Heart left ventricle (tissue), 16 donors: ENCODE measurements at places on chromosomes 3 and 15. TPM values are rescaled to one million over a fixed set of nuclear protein-coding genes. Genes with fewer than 3 reads are reported as not detected.

DNA sequence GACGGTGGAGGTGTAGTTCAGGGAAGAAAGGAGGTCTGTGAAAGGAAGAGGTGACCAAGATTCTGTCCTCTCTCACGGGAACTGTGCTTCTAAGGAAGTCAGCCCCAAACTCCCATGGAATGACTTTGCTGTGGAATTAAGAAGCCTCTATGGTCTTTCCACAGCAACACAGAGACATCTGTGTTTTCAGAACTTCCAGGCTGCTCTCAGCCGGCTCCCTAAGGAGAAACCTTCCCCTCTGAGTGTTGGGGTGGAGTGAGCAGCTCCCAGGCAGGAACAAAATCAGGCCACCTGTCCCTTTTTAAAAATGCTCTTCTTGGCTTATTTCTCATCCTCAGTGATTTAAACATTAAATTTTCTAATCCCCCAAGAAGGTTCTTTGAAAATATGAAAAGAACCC is 53.3 kb upstream of the SNRK start:
- H3K4me1 ChIP-seq = peaks cover 24% of the 10 kb centered on the region
- H3K36me3 ChIP-seq = no peaks in the 10 kb centered on the region
- no peaks in the 10 kb centered on the region for H3K27me3 ChIP-seq
- DNase-seq = no peak

TIPIN gene
- 6.2 TPM for total RNA-seq

DNA sequence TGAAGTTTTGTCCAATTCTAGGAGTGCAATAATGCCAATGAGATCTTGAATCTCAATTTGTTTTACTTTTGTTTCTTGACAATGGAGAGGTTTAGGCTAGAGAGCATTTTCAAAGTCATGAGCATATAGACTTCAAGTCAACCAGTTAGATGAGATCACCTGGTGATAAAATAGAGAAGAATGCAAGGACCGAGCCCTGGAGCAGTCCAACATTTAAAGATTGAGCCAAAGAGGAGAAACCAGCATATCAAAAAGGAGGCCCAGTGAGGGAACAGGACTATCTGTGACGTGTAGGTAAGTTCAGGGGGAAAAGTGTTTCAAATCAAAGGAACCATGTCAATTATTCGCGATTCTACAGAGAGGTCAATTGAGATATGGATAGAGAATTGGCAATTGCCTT is 1.7 kb upstream of the PIAS1 start:
- H3K27ac ChIP-seq = no peak overlapping the region
- H3K4me1 ChIP-seq = peaks cover 4% of the 10 kb centered on the region
- no peak overlapping the region for H3K4me3 ChIP-seq
- no peaks in the 10 kb centered on the region for H3K27me3 ChIP-seq
- no peaks in the 10 kb centered on the region for H3K36me3 ChIP-seq

DNA sequence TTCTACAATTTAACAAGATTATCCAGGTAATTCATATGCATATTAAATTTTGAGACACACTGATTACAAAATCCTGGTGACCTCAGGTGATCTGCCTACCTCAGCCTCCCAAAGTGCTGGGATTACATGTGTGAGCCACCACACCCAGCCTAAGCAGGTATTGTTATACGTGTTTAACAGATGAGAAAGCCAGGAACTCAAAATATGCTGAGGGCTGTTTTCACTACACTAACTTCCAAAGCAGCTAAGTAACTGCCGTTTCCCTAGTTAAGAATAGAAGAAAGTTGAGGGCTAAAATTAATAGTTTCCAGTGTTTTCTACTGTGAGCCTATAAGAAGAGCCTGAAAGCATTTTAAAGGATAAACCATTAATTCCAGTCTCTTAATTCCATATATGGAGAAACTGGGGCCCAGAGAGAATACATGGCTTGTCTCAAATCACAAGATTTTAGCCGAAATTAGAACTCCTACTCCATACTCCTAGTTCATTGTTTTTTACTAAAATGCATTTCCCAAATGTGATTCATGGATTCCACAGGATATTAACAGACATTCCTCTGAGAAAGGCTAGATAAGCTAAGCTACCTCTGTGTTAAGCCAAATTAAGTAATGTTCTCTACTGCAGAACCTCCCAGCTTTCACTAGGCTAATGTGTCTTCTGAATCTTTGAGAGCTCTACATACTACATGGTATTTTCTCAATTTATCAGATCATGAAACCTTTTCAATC is 17.0 kb upstream of the AVEN start:
- DNase-seq = no peak
- no peaks in the 10 kb centered on the region for H3K4me1 ChIP-seq
- H3K27ac ChIP-seq = no peak overlapping the region
- H3K36me3 ChIP-seq = no peaks in the 10 kb centered on the region
- no peaks in the 10 kb centered on the region for H3K27me3 ChIP-seq

GRCh38 chr15:77219841-77220240 is 148.9 kb upstream of the TSPAN3 start:
- no peak overlapping the region for H3K27ac ChIP-seq
- DNase-seq = no peak
- peaks cover 19% of the 10 kb centered on the region for H3K4me1 ChIP-seq
- H3K36me3 ChIP-seq = no peaks in the 10 kb centered on the region
- no peaks in the 10 kb centered on the region for H3K27me3 ChIP-seq
- H3K4me3 ChIP-seq = no peak overlapping the region

DNA sequence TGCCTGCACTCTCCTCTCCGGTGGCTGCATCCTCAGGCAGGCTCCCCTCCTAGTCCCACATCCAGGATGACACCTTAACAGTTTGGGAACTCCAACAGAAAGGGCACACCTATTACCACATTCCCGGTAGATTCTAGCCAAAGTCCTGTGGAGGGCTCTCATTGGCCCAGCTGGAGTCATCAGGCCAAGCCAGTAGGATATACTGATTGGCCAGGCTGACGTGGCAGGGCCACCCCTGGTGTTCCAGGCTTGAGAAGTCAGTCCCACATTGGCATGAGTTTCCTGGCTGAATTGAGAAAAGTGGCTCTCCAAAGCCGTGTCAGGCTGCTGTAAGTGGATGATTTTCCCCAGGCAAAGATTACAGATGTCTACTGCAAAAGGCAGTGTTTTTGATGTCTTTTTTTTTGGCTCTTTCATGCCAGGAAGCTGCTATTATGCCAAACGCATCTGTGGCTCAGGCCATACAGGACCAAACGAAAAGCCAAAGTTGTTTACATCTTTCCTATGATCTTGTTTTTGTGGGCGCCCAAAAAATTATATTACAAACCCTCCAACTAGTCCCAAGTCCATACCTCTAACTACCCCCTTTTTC is 6.6 kb upstream of the BLM start:
- no peak for DNase-seq
- no peak overlapping the region for H3K4me3 ChIP-seq
- no peaks in the 10 kb centered on the region for H3K4me1 ChIP-seq
- no peak overlapping the region for H3K27ac ChIP-seq
- H3K27me3 ChIP-seq = no peaks in the 10 kb centered on the region

GRCh38 chr3:48960841-48961413 is 29.1 kb upstream of the P4HTM start:
- H3K4me3 ChIP-seq = no peak overlapping the region
- no peaks in the 10 kb centered on the region for H3K36me3 ChIP-seq

GRCh38 chr15:85099195-85099803 is 117.6 kb downstream of the PDE8A start:
- H3K4me1 ChIP-seq = no peaks in the 10 kb centered on the region
- H3K4me3 ChIP-seq = no peak overlapping the region
- H3K27ac ChIP-seq = no peak overlapping the region
- DNase-seq = no peak

ROBO2 gene
- 0.04 TPM for total RNA-seq

SLC25A36 gene
- 64.1 TPM for total RNA-seq

CD86 gene
- total RNA-seq = 0.97 TPM

DNA sequence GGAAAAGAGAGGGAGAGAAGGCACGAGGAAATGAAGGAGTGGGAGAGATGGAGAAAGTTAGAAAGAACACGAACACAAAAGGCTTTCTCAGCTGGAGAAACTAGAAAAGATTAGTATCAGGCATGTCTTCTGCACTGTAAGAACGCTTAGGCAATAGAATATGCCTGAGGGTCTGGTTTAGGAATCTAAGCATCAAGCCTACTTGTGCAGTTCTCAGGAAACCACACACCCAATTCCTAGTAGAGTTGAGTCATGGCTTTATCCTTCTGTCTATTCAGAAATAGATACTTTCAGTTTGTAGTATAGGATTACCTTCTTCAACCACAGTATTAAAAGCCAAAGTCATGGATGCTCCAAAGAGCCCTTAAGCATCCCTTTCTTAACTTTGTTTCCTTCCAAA is 969.4 kb downstream of the NTRK3 start:
- DNase-seq = no peak
- no peaks in the 10 kb centered on the region for H3K36me3 ChIP-seq
- H3K4me1 ChIP-seq = no peaks in the 10 kb centered on the region
- no peak overlapping the region for H3K27ac ChIP-seq
- H3K27me3 ChIP-seq = no peaks in the 10 kb centered on the region

DNA sequence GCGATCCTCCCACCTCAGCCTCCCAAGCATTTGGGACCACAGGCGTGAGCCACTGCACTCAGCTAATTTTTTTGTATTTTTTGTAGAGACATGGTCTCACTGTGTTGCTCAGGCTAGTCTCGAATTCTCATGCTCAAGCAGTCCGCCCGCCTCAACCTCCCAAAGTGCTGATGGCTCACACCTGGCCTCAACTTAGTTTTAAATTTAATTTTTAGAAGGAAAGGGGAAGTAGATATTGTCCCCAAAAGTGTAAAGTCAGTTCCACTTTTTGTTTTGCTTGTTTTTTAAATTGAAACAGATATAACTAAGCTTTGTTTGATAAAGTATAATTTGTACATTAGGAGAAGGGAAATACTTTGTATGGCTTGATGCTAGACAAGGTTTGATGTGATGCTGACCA is 31.3 kb upstream of the NFKBIZ start:
- DNase-seq = no peak
- no peak overlapping the region for H3K4me3 ChIP-seq
- no peak overlapping the region for H3K27ac ChIP-seq
- H3K27me3 ChIP-seq = no peaks in the 10 kb centered on the region
- H3K4me1 ChIP-seq = peaks cover 17% of the 10 kb centered on the region

- no peaks in the 10 kb centered on the region for H3K36me3 ChIP-seq
- no peaks in the 10 kb centered on the region for H3K27me3 ChIP-seq
- H3K4me3 ChIP-seq = no peak overlapping the region
- no peaks in the 10 kb centered on the region for H3K4me1 ChIP-seq
- no peak for DNase-seq
- no peak overlapping the region for H3K27ac ChIP-seq
Observed at GRCh38 chr3:193883551-193883950, 252.4 kb upstream of the HES1 start.

DNA sequence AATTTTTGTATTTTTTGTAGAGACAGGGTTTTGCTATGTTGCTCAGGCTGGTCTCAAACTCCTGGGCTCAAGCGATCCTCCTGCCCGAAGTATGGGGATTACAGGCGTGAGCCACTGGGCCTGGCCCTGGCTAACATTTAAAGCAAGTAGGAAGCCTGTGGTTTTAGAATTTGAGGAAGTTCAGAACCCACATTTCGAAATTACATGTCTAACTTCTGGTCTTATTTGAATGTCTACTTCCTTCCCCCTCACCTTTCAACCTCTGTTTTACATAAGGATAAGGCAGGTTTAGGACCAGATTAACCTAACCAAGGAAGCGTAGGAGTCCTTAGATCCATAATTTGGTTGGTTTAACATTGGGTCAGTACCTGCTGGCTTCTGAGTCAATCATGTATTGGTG is 120.5 kb upstream of the PROK2 start:
- H3K27me3 ChIP-seq = no peaks in the 10 kb centered on the region
- no peak for DNase-seq
- H3K4me3 ChIP-seq = no peak overlapping the region
- no peaks in the 10 kb centered on the region for H3K36me3 ChIP-seq
- no peak overlapping the region for H3K27ac ChIP-seq
- no peaks in the 10 kb centered on the region for H3K4me1 ChIP-seq

DNAH1 gene
- 2.5 TPM for total RNA-seq

GRCh38 chr15:47717036-47717612 is at the start of gene SEMA6D:
Gene SEMA6D (plus strand): TSS chr15:47717505. CDS start chr15:47759799, 42,294 bp downstream.
- H3K4me1 ChIP-seq = peaks cover 10% of the 10 kb centered on the region
- no peaks in the 10 kb centered on the region for H3K36me3 ChIP-seq
- no peaks in the 10 kb centered on the region for H3K27me3 ChIP-seq
- peak within 1 kb of the TSS; percentile 88 for H3K4me3 ChIP-seq
- peak within 1 kb of the TSS; percentile 80 for H3K27ac ChIP-seq

- no peaks in the 10 kb centered on the region for H3K27me3 ChIP-seq
- H3K27ac ChIP-seq = no peak overlapping the region
- no peaks in the 10 kb centered on the region for H3K36me3 ChIP-seq
- H3K4me3 ChIP-seq = no peak overlapping the region
- no peak for DNase-seq
- H3K4me1 ChIP-seq = no peaks in the 10 kb centered on the region
Observed at GRCh38 chr3:89306540-89306939, 199.1 kb downstream of the EPHA3 start.

DNA sequence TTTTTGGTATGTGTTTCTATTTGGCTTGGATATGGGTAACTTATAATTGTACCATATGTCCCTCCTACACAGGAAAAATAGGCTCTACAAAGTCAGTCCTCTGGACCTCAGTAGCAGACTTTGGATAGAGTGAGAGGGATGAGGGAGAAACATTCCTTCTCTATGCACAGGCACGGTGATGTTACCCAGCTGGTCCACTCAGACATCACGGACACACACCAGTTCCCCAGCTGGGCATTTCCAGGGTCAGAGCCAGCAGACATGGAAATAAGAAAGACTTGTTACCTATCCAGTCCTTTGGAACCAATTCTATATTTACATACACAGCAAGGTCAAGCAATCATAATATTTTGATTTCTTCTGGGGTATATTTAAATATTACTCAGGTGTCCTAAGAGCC is 433.1 kb upstream of the KCNMB2 start:
- DNase-seq = no peak
- H3K27me3 ChIP-seq = no peaks in the 10 kb centered on the region
- no peak overlapping the region for H3K4me3 ChIP-seq
- H3K36me3 ChIP-seq = no peaks in the 10 kb centered on the region
- no peak overlapping the region for H3K27ac ChIP-seq

DNA sequence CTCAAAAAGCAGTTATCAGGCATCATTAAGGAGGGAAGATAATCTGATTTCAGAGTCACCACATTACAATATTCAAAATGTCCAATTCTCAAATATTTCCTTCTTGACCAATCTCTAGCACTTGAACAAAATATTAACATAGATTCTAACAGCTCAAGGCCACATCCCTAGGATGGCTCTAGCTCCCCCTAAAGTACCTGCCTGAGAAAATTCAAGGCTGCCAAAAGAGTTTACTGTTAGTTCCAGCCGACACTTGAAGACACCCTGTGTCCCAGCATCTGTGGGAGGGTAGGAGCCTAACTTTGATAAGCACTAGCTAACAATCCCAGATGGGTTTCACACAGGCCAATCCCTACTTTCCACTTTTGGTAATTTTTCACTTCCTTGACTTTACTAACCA is 10.4 kb downstream of the NSMCE3 start:
- no peak for DNase-seq
- no peaks in the 10 kb centered on the region for H3K36me3 ChIP-seq
- no peak overlapping the region for H3K27ac ChIP-seq
- no peaks in the 10 kb centered on the region for H3K27me3 ChIP-seq

DNA sequence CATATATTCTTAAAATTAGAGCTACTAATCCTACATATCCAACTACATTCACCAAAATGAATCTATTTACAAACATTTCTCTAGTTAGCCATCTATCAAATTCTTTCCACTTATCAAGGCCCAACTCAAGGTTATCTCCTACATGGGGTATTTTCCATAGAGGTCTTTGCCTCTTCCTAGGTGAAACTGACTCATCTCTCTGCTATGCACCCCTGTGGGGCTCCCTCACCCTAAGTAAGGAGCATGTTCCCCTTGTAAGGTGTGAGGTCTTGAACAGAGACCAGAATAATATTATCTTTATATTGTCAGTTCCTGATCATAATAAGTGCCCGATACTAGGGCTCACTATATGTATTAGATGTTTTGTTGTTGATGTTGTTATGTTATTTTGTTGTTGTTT is 74.6 kb upstream of the TSC22D2 start:
- H3K27ac ChIP-seq = no peak overlapping the region
- H3K4me1 ChIP-seq = no peaks in the 10 kb centered on the region
- H3K27me3 ChIP-seq = no peaks in the 10 kb centered on the region
- H3K4me3 ChIP-seq = no peak overlapping the region
- no peaks in the 10 kb centered on the region for H3K36me3 ChIP-seq
- no peak for DNase-seq
